ENCODE measurements at places on chromosomes 5 and 9. TPM values are rescaled to one million over a fixed set of nuclear protein-coding genes. Genes with fewer than 3 reads are reported as not detected.

The FYB1 gene
- polyA plus RNA-seq: not detected

The VAV2 gene
- polyA plus RNA-seq: 13.6 TPM

The CDH18 gene
- 0.30 TPM for polyA plus RNA-seq

The DMXL1 gene
- 10.1 TPM for polyA plus RNA-seq

GRCh38 chr9:124006448-124007361 lies 4.9 kb upstream of the LHX2 start:
- peak; percentile 47 for DNase-seq

GRCh38 chr9:120915854-120916470 lies 10.6 kb downstream of the TRAF1 start:
- no peak for DNase-seq

GRCh38 chr5:174559141-174559540 lies 165.2 kb upstream of the MSX2 start:
- DNase-seq: no peak

GRCh38 chr5:72799721-72800120 lies 16.7 kb upstream of the TNPO1 start:
- DNase-seq: no peak

GRCh38 chr9:11758016-11758415 lies 935.2 kb upstream of the TYRP1 start:
- DNase-seq: no peak

DNA sequence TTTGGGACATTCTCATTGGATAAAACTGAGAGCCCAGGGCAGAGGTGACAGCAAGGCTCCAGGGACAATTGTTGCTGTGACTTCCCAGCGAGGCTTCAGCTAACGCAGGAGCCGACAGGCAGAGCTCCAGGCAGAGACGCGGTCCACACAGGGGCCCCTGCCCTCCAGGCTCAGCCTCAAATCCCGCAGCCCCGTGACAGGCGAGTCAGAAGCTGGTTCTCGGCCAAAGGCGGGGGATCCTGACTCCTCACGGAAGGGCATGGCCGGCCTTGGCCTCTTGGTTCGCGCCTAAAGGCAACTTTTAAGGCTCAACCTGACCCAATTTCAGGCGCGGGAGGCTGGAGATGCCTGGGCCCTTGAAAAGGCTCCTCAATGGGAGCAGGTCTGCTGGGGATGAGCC lies 21.3 kb downstream of the SLC12A7 start:
- no peak for DNase-seq

Measured in H1 (cell line).